Stimulated activated CD8-positive, alpha-beta memory T cell treated with anti-CD3 and anti-CD28 coated beads, Interleukin-4, amount 100 ng/mL, for 1 hour (primary cell): ENCODE measurements at places on chromosomes 6 and 20.

GRCh38 chr6:138440296-138440695, 36.3 kb downstream of the HEBP2 start:
- DNase-seq, result no peak

- DNase-seq, result no peak
These were observed 49.3 kb downstream of the SIRPA start for GRCh38 chr20:1944345-1945091.

DNA sequence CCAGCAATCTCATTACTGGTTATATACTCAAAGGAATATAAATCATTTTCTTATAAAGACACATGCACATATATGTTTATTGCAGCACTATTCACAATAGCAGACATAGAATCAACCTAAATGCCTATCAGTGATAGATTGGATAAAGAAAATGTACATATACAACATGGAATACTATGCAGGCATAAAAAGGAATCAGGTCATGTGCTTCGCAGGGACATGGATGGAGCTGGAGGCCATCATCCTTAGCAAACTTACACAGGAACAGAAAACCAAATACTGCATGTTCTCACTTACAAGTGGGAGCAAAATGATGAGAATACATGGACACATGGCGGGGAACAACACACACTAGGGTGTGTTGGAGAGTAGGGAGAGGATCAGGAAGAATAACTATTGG, 58.1 kb upstream of the FBXO30 start:
- DNase-seq, result no peak

DNA sequence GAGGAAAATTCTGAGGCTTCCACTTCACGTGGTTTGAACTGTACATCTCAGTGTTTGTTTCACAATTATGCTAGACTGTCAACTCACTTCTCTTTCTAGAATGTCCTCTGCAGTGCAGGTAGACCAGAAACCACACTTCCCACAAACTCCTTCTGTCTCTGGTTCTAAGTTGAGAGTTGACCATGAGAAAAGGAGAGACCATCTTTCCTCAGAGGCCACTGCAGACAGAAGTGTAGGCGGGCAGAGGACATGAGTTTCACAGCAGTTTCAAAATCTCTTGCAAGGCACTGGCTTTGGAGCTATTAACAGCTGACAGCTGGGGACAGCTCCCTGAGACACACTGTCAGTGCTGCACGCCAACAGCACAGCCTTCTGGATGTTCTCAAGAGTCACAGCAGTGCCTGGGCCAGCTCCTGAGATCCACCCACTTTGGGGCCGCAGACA, 55.4 kb upstream of the MOXD1 start:
- no peak for DNase-seq

DNA sequence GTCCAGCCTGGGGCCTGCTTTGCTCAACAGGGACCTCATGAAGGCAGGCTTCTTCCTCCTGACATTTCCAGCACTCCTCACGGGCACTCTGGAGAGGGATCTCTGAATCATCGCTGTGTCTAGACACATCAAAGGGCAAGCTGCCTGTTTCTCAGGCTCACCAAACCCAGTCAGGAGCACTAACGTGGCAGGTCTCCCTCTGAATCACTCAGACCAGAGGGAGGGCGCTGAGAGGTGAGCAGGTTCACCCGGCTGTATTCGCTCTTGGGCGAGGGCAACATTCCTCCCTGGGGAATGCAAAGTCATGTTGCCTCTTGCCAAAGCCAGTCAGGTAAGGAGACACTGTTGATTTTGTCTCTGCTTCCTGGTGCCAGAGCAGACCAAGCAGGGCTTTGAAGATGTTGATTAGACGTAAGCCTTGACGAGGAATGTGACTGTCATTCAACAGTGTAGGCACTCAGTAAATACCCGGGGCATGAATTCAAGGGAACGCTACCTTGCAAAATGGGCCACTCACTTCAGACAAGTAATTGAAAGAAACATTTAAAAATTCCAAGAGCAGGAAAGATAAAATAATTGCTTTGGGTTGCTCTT, 50.1 kb downstream of the CYP24A1 start:
- DNase-seq, result no peak

DNA sequence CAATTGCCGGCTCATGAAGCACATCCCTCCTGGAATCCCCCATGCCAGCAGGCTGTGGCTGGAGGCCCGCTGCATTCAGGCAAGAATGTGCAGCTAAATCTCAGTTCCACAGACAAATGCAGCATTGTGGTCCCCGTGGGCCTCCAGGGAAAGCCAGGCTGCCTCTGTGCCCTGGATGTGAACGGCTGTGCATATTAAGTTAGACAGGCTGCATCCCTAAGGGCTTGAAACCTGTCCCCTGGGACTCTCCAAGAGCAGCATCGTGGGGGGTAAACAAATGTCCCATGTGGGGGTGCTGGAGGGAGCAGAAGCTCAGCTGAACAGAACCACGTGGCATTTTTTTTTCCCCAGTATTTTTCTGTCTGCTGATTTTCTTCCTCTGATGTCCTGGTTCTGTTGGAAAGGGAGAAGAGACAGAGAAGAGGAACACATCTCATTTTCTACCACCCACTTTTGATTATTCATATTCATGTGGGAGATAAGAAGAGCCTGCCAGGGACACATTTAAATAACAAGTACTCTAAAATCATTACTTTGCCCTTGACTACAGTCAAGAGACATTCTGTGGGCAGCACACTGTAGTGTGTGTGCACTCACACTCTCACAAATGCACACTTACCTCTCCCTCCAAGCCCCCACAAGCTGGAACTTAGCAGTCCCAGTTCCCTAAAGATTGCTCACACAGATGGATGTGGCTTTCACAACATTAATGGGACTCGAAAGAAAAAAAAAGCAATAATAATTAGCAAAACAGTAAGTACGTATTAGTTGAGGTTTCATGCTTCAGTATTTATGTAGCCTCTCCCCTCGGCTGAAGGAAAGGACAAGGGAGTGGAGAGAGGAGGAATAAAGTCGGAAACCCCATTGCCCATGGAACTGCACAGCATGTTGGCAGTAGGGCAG, 16.9 kb downstream of the GFOD1 start:
- DNase-seq, result no peak

GRCh38 chr20:37223053-37223452, 38.6 kb downstream of the GHRH start:
- no peak for DNase-seq

GRCh38 chr6:150349546-150349945, 19.3 kb upstream of the IYD start:
- DNase-seq, result no peak

DNA sequence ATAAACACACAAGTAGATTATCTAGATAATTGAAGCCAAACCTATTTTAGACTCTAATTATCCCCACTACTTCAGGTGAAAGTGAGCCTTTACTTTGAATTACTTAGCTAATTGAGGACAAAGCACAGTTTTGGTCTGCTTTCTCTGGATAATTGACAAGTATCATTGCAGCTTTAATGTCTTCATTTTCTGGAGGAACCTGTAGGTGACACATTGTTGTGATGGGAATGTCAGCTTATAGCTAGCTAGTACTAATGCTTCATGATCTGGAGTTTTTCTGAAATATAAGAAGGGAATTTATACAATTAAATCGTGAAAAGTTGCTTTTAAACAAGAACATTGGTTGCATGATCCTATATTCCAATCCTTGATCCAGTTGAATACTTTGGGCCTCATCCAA, 319.3 kb upstream of the CITED2 start:
- DNase-seq, result no peak

DNA sequence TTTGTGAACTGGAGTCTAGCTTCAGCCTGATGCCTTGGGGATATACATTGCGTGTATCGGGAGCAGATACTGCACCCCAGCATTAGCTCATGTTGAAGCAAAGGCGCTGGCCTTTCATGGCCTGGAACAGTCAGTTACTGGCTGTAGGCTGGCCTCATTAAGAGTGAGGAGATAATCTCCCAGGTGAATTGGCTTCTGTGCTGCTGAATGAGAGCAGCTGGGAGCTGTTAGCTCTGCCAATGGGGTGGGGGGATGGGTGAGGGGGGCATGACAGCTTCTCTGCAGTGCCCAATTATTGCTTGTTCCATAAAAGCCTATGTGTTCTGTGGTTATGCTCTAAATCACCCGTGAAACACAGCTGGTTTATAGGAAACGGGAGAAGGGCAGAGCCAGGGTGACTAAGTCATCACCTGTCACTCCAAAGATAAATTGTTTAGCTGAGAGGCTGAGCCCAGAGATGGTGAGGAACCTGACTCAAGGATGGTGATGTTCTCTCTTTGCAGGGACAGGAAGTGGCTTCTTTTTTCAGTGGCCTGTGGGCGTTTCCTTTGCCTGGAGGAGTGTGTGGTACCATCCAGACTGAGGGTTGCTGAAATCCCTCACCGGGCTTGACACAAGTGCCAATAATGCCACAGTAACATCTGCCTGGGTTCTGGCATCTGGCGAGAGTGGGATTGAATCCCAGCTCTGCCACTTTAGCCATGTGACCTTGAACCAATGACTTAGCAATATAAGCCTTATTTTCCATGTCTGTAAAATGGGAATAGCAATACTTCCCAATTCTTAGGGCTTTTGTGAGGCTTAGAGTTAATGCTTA, 170.8 kb downstream of the BCAS1 start:
- DNase-seq, result peak; percentile 35

DNA sequence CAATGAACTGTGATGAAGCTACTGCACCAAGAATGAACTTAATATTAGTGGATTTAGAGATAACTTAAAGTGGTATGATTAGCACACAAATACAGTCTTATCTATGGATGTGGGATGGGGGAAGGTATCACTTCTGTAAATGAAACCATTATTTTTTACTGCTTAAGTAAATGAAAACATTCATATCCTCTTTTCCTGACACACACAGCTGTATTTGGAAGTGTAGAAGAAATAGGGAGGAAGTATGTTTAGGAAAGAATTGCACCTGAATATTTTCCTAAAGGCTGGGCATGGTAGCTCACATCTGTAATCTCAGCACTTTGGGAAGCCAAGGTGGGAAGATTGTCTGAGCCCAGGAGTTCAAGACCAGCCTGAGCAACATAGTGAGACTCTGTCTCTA, 96.8 kb downstream of the HIVEP2 start:
- no peak for DNase-seq

DNA sequence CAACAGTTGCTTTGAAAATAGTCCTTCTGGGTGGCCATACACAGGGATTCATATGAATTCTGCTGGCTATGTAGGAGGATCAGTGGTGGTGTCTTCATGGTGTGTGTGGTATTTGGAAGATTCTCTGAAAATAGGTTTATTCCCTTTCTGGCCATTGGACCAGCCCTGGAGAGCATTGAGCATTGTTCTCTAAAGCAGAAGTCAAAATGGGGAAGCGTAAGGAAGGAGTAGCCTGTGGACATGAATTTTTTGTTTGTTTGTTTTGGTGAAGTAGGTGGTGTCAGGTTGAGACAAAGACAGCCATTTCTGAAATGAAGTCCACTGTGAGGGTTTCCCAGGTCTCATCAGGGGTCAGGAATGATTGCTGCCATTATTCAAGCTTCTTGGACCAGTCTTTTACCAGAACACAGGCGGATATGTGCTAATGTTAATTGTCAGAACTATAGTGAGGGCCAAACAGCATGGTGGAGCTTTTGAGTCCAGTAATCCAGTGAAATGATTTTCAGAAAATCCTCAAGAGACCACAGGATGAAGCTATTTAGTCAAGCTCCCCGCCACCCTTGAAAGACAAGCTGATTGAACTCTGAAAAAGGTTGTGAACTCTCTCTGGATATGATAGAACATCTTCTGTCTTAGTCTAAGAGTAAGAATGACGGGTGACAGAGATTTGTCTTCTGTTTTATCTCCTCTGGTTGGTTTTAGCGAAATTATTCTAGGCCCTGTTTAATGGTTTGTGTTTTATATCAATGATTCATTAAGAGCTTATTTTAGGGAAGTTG, 60.0 kb downstream of the DNAH8 start:
- no peak for DNase-seq

GRCh38 chr6:11789744-11790143, 11.1 kb upstream of the ADTRP start:
- DNase-seq, result no peak

GRCh38 chr6:131660195-131660594, 23.1 kb downstream of the ENPP3 start:
- no peak for DNase-seq

- DNase-seq, result peak; percentile 13
These were observed 429 bp downstream of the AMD1 start for GRCh38 chr6:110874880-110875547.

DNA sequence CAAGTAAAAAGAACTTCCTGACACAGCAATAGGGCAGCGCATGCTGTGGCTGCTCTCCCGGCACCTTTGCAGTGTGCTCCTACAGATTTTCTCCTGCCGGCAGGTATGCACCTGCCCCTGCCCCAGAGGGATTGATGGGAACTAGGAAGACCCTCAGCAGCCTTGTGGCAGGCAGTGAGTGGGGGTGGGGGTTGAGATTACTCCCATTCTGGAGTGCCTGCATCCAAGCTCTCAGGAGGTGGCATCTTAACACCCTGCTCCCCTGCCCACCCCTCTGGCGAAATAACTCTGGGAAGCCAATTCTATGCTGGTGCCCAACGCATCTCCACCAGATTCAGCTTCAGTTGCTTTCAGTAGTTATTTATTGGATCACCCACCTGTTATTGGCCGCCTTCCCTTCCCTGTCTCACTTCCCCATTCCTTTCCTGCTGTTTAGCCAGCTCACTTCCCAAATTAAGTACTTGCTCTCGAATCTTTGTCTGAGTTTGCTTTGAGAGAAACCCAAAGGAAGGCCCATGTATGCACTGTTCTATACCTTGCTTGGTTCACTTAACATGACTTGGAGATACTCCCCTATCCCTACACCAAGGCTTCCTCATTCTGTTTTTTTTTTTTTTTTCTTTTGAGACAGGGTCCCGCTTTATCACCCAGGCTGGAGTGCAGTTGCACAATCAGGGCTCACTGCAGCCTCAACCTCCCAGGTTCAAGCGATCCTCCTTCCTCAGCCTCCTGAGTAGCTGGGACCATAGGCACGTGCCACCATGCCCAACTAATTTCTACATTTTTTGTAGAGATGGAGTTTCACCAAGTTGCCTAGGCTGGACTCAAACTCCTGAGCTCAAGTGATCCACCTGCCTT, 29.3 kb upstream of the SLC23A2 start:
- DNase-seq, result no peak

DNA sequence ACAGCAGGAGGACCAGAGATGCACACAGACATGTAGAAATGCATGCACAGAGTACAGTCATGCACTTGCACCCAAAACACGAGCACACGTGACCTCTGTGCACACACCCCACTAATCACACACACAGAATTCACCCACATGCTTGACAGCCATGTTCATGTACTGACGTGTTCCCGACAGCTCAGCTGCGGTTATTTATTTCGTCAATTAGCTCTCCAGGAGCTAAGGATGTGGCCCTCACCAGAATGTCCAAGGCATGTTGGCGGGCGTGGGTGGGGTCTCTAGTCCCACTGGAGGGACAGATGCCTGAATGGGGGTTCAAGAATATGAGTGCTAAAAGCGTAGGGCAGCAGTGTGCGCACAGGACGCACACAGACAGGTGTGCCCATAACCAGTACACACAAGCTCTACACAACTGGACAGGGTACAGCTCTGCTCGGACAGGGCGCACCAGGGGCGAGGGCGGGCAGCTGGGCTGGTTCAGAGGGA, 571 bp upstream of the PRPF6 start:
- DNase-seq, result no peak

- DNase-seq, result no peak
These were observed 85.6 kb downstream of the PFDN4 start for GRCh38 chr20:54293526-54293925.

GRCh38 chr6:91330896-91331295, 744.0 kb upstream of the MAP3K7 start:
- DNase-seq, result no peak
